ENCODE measurements at places on chromosomes 12 and 14. TPM values are rescaled to one million over a fixed set of nuclear protein-coding genes. Genes with fewer than 3 reads are reported as not detected.

DNA sequence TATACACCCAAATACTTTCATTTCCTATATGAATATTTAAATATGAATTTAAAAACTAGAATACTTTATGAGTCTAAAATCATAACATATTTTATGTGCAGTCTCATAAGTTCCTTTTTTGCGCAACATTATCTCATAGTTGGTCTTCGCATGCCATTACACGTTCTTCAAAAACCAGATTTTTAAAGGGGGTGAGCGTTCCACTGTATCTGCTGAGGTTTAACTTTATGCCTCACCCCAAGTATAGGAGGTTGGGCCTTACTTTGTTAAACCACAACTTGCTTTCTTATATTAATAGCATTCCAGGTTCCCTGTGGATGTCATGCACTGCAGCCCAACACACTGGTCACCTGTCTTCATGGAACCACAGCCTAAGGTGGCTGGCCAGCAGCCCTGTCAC lies 118.6 kb downstream of the APAF1 start:
- DNase-seq = no peak

DNA sequence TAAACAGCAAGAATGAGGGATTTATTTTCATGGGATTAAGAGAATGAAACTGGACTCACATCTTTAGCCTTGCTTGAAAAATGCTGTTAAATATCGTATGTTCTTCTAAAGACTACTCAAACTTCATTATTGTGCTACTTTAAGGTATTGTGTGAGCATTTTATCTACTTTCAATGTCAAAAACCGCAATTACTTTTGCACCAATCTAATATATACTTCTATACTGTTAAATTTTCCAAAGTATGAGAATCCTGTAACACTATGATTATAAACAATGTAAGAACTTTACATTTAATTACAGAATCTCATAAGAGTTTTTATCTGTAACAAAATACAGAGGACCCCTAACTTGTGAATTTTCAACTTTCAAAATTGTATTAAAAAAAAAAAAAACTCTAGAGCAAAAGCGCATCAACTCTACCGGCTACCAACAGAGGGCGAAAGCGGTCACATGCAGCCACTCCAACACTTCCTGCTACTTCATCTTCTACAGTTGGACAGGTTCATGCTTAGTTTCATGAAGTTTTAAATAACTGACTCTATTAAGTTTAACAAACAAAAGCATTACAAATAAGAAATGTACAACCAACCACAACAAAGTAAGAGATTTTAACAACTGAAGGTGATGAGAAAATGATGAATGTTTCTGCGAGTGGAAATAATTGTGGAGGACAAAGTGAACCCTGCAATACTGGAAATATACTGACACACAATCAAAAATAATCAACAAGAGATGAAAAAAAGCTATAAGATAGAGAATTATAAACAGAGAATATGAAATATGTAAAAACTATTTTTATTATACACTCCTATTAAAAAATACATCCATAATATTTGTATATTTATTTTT lies 210.9 kb downstream of the MED13L start:
- no peak for DNase-seq

LPAR5 gene
- polyA plus RNA-seq = 1.5 TPM

C12orf54 gene
- 0.56 TPM for polyA plus RNA-seq

SERPINA1 gene
- polyA plus RNA-seq = 81.3 TPM

SERPINA12 gene
- polyA plus RNA-seq = 0.33 TPM

Data from renal pelvis (tissue), 12 donors.